ENCODE measurements at places on chromosomes 1 and 21.
A peak's percentile ranks its signal among the peaks of the same experiment; 100 is the strongest.

DNA sequence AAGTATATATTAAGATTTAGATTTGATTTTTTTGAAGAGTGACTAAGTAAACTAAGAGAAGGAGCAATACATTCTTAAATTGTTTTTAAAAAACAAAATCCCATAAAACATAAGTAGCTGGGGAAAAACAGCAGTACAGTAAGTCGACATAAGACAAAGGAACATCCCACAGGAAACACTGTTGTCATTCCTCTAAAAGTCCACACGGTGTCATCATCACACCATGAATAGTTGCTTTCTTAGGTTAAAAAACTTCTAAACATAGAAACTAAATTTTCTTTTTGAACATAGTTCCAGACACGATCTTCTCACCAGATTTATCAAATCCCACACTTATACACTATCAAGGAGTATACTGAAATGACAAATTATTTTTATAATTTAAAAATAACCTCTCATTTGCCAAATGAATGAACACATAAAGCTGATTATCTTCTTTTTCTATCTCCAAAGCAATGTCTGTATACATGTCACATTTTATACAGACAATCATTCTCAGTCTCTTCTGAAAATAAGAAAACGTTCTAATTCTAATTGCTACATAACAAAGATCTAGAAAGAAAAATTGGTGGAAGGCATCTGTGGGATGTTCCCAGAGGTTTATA, 15.8 kb downstream of the ODF2L start:
- peak; percentile 58 for DNase-seq

- DNase-seq = no peak
Observed at GRCh38 chr21:32055305-32055704, 182.5 kb downstream of the HUNK start.

DNA sequence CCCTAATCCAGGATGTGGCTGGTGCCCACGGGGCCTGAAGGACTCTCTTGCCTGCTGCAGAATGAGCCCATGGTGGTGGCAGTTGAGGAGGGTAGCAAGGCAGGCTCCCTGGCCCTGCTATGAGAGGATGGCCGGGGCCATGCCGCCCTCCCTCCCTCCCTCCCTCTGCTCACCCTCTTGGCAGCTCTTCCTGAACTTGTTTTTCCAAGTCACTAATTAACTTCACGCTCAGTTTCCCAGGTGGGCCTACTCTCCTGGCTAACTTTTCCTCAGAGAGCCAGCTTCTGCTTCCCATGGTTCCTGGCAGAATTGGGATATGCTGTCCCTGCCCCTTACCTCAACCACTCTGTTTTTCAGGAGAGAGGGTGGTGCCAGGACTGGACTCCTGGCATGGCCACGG, 10.2 kb downstream of the KCNC4 start:
- no peak for DNase-seq

- DNase-seq = no peak
Observed at GRCh38 chr1:228207851-228208821, at the start of gene OBSCN. Gene OBSCN (plus strand): TSS chr1:228208044. CDS start chr1:228211784, 3,740 bp downstream.

DNA sequence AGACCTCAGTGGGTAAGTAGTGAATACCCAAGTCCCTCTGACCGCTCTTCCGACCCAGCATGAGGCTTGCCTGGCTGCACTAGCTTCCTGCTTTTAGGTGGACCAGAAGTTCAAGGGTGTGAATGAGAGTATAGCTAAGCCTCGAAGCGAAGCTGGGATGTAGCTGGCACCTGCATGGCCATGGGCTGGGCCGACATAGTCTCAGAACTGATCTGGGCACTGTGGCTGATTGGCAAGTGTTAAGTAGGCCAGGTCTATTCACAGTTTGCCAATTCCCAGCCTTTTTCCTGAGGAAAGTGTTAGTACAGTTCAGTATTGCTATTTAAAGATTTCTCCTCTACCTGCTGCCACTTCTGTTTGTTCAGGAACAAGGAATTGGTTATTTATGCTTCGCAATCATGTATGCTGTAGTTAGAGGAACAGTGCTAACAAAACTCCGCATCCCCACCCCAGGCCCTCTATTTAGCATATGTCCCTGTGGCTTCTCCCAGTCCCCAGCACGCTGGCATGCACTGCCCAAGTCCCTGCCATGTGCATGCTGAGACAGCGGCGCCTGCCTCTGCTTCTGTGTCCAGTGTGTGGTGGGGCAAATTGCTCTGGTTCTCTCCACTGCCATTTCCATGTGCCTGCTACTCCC, 16.3 kb downstream of the SPATA46 start:
- DNase-seq = no peak

GRCh38 chr1:45521413-45522323, at the start of gene PRDX1:
Gene PRDX1 (minus strand): TSS chr1:45521884. CDS start chr1:45519043, 2,841 bp downstream.
- DNase-seq = peak; percentile 96

DNA sequence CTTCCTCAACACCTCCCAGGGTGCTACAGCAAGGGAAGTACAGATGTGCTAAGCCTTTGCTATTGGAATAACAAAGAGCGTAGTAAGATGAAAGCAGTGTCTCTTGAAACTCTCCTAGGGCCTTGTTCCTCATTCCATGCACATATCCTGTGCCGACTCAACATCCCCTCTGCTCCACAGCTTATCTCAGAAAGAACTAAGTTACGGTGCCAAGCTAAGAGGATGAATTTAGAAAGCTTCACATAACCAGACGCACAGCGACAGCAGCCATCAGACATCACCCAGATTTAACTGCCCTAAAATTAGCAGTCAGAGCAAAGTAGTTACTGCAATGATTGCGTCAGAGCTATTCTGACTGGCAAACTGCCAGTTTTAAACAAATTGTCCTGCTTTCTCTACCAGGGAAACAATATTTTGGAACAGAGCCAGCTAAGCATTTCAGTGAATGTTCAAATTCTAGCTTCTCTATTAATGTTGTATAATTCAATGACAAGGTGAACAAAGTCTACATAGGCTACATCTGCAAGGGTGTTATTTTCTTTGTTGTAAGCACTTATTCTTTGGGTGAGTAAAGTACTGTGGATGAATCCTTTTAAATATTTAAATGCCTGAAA, 9.5 kb downstream of the SIPA1L2 start:
- peak; percentile 46 for DNase-seq

DNA sequence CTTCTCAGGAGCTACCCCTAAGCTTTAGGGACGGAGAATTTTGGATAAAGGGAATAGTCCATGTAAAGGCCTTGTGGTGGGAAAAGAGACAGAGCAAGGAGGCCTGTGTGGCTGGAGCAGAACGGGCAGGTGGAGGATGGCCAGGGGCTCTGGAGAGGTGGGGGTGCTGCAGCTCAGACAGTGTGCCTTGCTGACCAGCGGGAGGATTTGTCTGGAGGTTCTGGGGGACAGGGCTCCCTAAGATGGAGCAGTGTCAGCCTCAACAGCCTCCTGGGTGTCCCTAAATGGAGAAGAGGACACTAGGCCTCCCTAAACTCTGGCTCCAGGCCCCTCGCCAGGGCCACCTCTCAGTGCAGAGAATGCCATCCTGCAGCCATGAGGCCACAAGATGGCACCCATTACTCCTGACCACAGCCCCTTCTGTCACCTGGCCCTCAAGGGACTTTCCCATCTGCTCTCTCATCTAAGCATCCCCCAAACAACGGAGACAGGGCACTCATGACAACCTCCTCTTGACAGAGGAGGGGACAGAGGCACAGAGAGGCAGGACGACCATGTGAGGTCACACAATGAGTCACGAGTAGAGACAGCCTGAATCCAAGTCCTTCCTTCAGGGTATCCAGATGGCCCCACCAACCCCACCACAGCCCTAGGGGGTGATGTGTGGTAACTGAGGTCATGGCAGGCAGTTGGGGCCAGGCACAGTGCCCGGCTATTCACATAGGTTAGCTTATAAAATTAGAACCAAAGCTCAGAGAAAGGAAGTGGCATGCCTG, 94.7 kb downstream of the DMRTB1 start:
- DNase-seq = no peak
